ENCODE measurements at places on chromosomes 3 and 15.

- no peak for DNase-seq
Observed at GRCh38 chr15:74315626-74316025, 51.8 kb downstream of the CYP11A1 start.

DNA sequence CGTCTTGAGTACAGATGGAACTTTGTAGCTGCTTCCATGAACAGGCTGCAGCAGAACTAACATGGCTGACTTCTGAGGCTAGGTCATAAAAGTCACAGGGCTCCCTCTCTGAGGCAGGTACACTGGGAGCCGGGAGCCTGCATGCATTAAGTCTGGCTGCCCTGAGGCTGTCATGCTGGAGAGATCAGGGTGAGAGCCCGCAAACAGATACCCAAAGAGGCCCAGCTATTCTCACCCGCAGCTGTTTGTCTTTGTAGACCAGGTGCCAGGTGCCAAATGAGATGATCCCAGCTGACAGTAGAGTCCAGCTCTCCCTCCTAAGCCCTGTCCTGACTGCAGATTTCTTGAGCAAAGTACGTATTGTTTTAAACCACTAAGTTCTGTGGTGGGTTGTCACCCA lies 8.6 kb upstream of the SLCO3A1 start:
- peak; percentile 76 for DNase-seq

- DNase-seq, result no peak
Observed at GRCh38 chr3:162538491-162538890, 1041.9 kb downstream of the OTOL1 start.

DNA sequence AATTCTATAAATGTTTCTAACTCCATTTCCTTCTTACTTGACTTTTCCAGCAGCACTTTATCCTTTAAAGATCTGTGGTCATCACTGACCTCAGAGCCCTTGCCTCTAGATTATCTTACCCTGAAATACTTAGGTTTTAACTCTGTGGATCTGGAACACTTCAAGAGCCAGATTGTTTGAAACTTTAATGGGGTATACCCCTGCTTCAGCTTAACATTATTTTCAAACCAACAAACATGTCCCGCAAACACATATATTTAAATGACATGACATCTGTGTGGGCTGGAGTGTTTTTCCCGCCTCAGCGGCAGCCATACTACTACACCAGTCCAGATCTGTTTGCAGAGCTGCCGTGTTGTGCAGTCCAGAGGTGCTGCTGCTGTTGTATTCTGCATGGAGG lies 252.0 kb upstream of the TPM1 start:
- DNase-seq, result no peak

DNA sequence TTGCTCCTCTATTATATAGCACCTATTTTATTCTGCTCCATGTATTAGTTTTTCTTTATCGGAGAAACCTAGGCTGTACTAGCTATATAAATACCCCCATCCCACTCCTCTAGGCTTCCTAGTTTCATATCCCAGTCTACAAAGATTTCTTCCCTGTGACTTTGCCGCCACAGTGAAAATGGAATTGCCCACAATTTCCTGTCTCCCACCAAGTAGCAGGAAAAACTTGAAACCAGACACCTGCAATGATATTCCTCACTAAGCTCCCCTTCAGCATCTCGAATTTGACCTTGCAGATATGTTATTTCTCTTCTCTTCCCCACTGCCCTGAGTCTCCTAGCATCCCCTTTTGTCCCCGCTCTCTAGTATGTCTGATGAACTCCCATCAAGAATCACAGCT lies 685.8 kb upstream of the CCDC54 start:
- DNase-seq, result no peak

- no peak for DNase-seq
Observed at GRCh38 chr3:31853580-31853979, 127.5 kb downstream of the OSBPL10 start.

GRCh38 chr3:120615847-120616609 lies 19.9 kb downstream of the NDUFB4 start:
- DNase-seq, result peak; percentile 100

- DNase-seq, result peak; percentile 9
Observed at GRCh38 chr15:39828374-39828931, 45.8 kb upstream of the FSIP1 start.

- no peak for DNase-seq
Observed at GRCh38 chr3:119635719-119636118, 24.7 kb downstream of the POPDC2 start.

GRCh38 chr3:33044676-33045075 lies 52.3 kb downstream of the GLB1 start:
- DNase-seq, result no peak

- DNase-seq, result no peak
Observed at GRCh38 chr15:56946150-56946549, 27.7 kb downstream of the TCF12 start.

DNA sequence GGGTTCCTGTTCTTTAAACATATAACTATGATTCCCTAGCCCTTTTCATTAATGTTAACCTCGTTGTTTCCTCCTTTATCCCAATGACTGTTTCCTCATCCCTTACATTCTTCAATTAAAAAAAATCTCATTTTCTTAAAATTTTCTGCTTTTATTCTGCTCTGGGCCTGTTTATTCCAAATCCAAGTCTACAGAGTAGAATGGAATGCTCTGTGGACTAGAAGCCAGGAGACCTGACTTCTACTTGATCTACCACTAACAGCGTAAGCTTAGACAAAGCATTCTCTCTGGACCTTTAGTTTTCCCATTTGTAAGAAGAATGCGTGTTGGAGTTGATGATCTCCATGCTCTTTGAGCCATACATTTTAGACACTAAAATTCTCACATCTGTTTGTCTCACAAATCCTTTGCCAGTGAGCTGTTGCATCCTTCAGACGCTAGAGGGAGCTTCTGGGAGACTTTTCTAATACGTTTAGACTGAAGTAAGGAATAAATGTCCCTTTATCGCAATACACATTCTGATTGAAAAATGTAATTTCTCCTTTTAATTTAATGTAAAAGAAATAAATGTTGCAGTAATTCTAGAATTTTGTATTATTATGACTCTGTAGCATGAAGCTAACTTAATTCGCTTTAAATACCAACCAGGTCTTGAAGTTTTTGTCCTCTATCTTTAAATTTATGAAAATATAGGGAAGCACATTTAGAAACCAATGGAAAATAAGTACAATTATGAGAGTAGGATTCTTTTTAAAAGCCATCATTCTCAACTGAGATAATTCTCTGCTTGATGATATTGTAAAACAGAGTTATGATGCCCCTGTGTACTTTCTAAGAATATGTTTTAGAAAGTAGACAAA lies 21.7 kb upstream of the GMNC start:
- peak; percentile 78 for DNase-seq

DNA sequence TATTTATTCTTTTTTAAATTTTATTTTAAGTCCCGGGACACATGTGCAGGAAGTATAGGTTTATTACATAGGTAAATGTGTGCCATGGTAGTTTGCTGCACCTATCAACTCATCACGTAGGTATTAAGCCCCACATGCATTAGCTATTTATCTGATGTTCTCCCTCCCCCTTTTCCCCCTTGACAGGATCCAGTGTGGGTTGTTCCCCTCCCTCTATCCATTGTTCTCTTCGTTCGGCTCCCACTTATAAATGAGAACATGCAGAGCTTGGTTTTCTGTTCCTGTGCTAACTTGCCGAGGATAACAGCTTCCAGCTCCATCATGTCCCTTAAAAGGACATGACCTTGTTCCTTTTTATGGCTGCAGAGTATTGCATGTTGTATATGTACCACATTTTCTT lies 220.3 kb downstream of the OCA2 start:
- no peak for DNase-seq

DNA sequence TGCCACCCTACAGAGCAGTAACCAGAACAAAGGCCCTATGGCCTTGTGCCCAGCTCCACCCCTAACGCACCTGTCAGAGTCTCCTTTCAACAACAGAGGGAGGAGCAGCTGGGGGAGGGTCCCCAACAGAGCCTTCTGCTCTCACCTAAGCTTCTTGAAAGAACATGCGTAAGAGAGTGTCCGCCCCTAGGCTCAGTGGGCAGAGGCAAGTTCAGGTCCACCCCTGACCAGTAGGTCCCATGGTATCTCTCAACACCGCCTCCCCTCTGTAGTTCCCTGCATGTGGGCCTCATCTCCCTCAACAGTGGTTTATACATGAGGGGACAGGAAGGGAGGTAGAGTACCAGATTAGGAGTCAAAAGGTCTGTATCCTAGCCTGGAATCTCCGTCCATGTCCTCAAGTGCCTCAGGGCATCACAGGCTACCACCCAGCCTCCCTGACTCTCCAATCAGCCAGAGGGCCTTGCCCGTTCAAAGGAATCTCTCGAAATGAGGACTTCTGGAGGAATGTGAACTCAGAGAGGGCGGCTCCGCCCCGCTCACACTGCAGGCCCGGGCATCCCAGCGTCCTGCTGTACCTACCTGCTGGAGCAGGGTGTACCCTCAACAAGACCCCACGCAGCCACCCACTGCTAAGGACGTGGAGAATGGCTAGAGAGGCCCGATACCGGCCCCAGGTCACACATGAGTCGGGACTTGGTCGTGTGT lies 680 bp downstream of the POC1A start:
- peak; percentile 67 for DNase-seq

- no peak for DNase-seq
Observed at GRCh38 chr3:52705438-52705687, 228 bp downstream of the GLT8D1 start.

DNA sequence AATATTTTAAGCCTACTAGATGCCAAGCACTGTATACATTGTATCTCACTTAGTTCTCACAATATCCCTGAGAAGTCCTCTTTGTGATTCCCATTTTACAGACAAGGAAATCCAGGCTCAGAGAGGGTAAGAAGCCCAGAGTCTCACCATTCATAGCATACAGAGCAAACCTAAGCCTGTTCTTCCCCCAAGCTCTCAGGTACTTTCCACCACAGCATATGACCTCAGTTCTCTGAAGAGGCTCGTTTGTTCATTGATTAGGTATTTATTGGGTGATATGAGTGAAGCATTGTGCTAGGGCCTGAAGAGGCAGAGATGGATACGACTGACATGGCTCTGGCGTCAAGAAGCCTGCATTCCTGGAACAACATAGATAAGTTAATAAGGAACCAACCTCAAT lies 310.9 kb upstream of the UMPS start:
- no peak for DNase-seq

- no peak for DNase-seq
Observed at GRCh38 chr3:3800685-3801493, 1.7 kb downstream of the LRRN1 start.

DNA sequence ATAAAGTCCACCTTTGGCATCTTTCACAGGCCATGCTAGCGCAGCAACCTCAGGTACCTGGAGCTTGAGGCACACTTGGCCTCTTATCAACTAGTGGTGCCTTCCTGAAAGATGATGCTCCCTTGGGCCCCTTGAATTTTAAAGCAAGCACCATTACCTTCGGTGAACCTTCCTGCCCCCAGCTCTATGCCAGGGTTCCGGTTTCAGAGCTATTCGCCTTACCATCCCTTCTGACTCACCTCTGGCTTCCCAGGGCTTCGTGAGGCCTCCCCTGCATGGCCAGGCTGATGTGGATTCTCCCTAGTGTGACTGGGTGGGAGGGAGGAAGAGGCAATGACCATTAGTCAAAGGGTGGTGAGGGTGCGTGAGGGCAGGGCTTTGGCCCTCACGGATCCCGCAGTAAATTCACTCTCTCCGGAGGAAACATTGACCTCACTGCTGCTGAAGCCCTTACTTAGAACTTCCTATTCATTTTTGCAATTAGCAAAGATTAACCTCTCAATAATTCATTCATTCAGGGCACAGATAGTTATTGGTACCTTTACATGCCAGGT lies 16.3 kb downstream of the BHLHE40 start:
- no peak for DNase-seq

GRCh38 chr3:107085261-107085660 lies 292.0 kb upstream of the CCDC54 start:
- DNase-seq, result no peak

GRCh38 chr15:91936927-91937326 lies 83.4 kb downstream of the SLCO3A1 start:
- no peak for DNase-seq

DNA sequence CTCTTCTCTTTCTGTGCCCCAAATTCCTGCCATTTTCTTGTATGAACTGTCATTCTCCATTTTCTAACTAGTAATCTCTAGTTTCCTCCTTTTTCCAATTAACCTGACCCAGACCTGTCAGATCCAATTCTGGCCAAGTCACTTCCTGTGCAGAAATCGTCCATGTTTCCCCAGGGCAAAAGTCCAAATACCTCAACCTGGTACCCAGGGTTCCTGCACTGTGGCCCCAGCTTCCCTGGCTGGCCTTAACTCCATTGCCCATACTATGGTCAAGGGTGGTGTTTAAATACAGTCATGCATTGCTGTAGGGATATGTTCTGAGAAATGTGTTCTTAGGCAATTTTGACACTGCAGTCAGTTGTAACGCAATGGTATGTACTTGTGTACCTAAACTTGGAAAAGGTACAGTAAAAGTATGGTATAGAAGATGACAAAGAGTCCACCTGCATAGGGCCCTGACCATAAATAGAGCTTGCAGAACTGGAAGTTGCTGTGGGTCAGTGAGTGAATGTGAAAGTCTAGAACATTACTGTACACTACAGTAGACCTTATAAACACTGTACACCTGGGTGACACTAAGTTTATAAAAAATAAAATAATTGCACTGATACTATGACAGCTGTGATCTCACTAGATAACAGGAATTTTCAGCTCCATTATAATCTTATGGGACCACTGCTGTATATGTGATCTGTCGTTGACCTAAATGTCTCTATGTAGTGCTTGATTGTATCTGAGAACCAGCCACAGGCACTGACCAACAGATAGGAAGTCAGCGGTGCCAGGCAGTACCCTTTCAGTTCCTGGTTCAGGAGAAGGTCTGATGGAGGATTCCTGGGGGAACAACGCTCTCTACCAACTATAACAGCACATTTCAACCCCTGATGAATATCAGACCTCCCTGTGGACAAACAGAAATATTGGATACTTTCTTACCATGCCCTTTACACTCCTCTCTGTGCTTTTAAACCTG lies 336.1 kb upstream of the PROK2 start:
- DNase-seq, result no peak

- no peak for DNase-seq
Observed at GRCh38 chr15:81072551-81072950, 61.5 kb upstream of the CFAP161 start.

DNA sequence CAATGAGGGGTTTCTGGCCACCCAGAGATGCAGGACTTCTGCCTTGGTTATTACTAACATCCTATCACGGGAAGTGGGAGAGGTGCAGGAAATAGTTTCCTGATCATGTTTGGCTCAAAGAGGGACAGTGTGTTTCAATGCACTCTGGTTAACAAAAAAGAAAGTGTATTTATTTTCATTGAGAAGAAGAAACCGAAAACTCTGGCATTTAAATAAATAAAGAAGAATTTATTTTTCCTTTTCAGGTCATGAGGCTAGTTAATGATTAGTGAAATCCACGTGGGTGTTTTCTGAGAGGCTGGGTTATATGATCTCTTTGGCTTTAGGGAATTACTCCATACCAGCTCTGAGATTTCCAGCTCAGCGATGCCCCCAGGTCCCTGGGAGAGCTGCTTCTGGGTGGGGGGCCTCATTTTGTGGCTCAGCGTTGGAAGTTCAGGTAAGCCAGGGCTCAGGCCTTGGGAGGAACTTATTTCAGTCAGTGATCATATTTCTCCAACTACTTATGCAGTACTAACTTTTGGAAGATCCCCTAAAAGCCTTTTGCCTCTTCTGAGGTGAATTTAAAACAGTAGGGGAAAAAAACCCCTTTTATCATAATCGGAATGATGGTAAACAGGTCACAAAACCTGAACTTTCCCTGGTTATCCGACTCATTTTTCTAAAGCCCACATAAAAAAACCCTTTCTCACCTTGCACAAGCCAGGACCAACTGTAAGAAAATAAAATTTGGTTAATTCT lies at the start of gene PLA1A:
PLA1A (plus strand) TSS at position 338 of the 741 bp plus-strand sequence; CDS start at position 367, 29 bp downstream.
- no peak for DNase-seq
